ENCODE measurements at places on chromosomes 1 and 21.

DNA sequence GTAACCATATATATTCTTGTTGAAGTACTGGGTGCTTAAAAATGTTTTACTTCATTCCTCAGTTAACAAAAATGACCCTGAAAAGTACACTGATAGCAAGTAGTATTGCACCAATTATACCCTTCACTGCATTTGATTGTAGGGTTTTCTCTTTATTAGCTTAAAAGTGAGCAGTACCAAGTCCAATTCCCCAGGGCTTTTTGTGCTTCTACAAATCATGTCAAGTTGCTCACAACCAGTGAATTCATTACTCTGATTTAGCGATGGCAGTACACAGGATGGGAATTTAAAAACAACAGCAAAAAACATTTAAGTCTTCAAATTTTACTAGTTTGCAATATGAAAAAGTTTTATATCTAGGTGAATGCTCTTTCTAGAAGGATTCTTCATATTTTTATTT lies 436.4 kb downstream of the PTBP2 start:
- DNase-seq = no peak

DNA sequence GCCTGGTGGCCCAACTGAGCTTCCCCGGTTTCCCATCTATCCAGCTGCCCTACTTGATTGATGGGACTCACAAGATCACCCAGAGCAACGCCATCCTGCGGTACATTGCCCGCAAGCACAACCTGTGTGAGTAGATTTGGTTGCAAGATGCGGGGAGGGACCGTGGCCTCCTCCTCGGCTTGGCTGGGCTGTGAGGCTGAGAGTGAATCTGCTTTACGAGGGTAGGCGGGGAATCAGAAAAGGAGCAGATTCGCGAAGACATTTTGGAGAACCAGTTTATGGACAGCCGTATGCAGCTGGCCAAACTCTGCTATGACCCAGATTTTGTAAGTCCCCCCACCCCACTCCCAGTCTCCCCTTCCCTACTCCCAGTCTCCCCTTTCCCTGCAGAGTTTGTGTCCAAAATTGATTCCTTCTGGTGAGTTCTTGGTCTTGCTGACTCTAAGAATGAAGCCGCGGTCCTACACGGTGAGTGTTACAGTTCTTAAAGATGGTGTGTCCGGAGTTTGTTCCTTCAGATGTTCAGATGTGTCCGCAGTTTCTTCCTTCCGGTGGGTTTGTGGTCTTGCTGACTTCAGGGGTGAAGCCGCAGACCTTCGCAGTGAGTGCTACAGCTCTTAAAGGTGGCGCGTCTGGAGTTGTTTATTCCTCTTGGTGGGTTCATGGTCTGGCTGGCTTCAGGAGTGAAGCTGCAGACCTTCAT lies 1.5 kb downstream of the GSTM2 start:
- no peak for DNase-seq

DNA sequence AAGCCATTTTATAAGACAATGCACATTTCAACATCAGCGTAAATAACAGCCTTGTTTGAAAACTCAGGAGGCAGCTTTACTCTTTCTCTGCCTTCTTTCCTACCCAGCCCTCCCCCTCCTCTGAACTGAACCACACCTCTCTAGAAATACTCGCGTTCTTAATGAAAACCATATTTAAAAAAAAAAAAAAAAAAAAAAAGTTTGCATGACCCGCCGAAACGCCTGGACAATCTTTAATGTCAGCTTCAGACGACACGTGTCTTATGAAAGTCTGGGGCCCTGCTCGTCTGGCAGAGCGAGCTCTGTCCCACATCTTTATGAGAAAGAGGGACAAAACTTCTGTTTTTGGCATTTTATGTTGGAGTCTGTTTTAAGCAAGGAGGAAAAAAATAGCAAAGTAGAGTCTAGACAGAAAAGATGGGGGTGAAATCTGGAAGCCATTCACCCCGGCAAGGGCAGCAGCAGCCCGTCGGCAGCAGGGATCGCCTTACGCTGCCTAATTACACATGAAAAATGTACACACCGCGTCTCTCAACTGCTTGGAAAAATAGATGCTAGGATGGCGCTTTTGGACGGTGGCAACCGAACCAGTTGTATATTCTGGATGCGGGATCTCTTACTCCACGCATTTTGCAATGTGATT lies 130.4 kb upstream of the ETS2 start:
- peak; percentile 27 for DNase-seq

DNA sequence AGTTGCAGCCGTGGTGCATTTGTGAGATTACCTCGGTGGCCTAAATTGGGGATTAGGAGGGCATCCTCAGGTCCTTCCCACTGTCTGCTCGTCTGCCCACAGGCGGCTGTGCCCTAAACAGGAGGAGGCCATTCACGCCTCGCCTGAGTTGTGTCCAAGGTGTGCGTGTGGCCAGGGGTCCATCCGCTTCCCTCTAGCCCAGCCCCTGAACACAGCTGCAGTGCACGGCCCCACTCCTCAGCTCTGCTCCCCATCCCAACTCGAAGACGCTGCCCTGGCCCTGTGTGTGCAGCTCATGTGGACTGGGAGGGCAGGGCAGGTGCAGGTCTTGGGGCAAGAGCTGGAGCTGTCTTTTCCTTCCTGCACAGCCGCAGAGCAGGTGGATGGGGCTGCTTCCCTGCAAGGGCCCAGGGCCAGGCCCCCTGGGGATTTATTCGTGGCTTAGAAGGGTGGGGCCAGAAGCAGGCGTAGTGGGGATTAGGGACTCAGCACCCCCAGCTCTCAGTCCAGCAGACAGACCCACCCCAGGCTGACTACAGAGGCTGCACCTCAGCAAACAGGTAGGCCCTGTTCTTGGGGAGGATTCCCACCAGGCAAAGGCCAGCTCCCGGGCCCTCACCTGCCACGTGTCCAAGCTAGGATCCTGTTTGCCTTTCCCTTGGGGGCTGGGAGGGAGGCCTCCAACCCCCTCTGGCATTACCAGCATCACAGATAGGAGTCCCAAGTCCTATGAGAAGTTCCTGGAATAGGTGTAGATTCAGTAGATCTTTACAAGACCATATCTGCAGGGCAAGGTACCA lies 4.3 kb downstream of the GUK1 start:
- DNase-seq = no peak

DNA sequence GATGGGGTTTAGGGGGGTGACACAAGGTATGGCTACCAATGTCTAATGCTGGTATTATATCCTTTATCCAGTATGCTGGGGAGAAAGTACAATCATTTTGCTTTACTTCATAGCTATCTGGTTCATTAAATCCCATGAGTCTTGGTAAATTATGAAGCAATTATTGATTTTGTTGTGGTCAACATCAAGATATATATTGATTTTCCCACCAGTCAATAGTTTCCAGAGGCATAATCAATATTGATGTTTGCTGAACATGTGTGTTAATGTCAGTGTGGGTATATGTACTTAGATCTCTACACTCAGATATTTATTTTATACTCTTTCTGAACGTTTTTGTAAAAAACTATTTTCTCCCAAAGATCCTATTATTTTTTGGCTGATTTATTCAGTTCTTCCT lies 155.5 kb downstream of the BACH1 start:
- DNase-seq = no peak

DNA sequence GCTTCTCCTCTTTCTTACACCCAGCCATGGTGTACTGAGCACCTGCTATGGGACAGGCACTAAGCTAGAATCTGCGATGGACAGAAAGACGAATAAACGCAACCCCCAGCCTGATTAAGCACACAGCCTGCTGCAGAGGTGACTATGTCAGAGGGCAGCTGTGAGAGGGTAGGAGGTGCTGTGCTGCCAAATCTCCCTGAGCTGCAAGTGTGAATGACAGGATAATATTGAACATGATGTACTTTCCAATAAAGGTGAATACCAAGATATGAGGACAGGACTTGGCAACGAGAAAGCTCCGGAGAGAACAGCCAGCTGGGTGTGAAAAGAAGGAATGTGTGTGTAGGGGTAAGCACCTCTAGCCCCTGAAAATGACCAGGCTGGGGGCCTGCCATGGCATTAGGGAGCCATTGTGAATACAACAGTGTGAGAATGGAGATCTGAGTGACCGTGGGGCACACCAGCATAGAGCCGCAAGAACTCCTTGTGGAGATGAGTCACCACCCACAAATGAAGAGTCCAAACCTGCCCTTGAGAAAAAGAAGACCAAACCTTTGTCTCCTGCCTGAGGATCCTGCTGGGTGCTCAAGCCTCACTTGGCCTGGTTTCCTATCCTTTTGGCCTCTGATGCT lies 83.0 kb upstream of the ATF3 start:
- DNase-seq = no peak

GRCh38 chr1:14039582-14040430 lies 339.8 kb downstream of the PRDM2 start:
- DNase-seq = no peak

- no peak for DNase-seq
These were observed 133.7 kb downstream of the PTPN14 start for GRCh38 chr1:214417545-214418210.

DNA sequence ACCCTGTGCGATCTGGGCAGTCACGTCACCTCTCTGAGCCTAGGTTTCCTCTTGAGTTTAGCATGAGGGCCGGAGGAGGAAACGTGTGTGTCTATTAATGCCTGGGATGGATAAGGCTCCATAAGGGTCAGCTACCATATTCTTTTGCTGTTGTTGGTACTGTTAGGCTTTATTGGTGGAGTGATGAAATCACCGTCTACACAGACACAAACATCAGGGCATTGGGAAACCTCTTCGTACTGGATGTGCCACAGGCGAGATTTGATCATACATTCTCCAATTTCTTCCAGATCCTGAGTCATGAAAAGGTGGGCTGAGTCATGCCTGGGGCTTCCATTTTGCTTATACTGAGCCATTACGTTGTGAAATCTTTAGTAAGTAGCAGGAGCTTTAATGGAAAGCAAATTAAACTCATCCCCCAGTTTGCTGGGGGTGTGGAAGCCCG lies 24.9 kb upstream of the GRHL3 start:
- peak; percentile 12 for DNase-seq

DNA sequence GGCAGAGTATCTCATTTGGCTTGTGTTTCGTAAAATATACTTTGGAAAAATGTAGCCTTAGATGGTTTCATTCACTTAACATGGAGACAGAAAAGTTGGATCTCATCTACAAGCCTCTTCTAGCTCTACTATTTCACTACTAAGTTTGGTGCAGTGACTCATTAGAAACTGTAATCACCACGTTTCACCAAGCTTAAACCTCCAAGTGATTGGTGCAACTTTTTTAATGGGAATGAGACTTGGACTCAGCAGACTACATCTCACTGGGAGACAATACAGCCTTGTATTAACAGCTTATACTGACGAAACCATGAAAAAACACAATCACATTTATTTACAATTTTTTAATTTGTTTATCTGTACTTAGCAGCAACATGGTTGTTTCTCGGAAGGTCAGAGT lies 29.9 kb upstream of the NRIP1 start:
- DNase-seq = no peak

GRCh38 chr1:243312952-243313634 lies 57.3 kb downstream of the SDCCAG8 start:
- DNase-seq = no peak

DNA sequence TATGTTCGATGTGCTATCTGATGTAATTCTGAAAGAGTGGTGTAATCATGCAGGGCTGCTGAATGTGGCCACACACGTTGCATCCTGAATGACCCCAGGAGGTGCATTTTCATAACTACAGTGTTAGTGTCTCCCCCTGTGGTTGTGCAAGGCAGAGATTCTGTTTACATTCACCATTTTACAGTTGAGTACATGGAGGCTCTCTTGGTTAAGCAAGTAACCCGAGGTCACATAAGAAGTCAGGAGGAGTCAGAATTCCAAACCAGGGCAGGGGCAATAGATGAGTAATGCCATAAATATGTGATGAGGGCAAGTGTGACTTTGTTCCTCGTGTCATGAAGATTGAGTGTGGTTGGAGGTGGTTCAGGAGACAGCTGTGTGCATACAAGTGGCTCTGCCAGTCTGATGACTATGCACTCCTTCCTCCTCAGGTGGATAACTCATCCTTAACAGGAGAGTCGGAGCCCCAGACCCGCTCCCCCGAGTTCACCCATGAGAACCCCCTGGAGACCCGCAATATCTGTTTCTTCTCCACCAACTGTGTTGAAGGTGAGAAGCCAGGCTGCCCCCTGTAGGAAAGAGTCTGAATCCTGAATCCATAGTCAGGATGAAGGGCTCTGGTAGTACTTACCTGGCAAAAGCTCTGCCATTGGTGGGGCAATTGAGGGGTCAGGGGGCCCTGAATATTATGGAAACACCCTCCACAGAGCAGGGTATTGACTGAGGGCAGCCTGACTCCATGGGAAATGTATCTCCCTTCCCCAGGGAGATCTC lies 9.3 kb downstream of the ATP1A2 start:
- DNase-seq = no peak

- peak; percentile 67 for DNase-seq
These were observed 23.6 kb downstream of the GPA33 start for GRCh38 chr1:167066333-167067122.

- no peak for DNase-seq
These were observed 4.3 kb upstream of the CSF1 start for GRCh38 chr1:109906160-109906838.

DNA sequence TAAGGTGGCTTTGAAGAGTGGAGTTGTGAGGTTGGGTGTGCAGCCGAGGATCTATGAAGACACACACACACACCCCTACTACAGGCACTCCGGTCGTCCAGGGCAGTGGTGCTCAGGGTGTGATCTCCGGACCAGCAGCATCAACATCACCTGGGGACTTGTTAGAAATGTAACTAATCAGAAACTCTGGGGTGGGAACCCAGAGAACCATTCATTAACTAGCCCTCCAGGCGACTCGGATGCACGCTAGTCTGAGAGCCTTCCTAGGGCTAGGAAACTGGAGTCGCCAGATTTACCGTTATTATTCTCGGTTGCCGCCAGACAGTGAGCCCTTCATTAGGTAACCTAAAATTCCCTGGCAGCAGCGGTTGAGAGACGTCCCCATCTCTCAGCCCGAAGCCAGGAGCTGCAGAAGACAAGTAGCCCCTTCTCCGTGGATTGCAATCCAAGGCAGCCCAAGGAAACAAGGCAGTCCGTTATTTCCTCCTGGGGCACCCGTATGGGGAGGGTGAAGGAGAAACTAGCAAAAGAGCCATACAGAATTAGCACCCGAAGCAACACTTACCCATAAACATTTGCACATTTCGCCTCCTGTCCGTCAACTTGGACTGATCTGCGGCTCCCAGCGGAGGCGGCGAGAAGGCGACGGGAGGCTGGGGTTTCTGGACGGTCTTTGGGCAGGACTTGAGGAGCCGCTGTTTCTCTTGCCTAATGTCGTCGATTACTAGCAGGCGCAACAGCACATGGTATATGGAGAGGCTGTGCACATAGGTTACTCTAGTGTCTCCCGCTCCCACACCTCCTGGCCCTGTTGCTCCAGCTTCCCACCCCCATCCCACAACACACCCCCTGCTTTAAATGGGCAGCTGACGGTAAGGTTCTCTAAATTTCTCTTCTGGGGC lies 2.9 kb upstream of the CCN1 start:
- no peak for DNase-seq

DNA sequence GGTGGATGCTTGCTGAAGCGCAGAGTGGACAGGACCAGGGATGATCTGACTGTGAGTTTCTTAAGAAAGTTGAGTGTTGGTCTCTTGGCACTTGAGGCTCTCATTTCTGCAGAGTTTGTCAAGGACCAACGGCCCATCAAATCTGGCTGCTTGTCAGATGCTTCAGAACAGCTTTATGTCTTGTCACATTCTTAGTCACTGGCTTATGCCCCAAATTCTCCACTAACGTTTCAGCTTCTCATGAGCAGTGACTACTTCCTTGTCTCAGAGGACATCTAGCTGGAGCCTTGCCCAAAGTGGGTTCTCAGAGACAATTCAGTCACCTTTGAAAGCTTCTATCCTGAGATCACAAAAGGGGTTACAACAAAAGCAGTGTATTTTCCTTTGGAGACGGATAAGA lies 92.3 kb downstream of the ST6GALNAC5 start:
- DNase-seq = no peak

Data from NCI-H2171 treated with DMSO at 0.1 percent for 48 hours (cell line).